ENCODE measurements at places on chromosomes 7 and 10. TPM values are rescaled to one million over a fixed set of nuclear protein-coding genes. Genes with fewer than 3 reads are reported as not detected.
A peak's percentile ranks its signal among the peaks of the same experiment; 100 is the strongest.

DNA sequence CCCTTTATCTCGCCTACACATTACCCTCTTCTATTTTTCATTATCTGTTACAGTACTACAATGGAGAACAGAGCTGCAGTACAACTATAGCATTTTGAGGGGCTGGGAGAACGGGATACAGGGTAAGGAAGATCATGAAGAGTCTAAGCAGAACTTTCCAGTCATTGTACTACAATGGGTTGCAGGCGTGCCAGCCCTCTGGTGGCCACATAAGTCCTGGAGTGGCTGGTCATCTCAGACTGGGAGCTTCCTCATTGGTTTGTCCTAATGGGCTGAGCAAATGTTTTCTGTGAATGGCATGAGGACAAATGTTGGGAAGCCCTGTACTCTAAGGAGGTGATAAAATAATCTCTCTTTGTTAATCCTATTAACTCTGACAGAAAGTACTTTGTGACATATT, 33.0 kb downstream of the TMEM106B start:
- peak; percentile 36 for DNase-seq

Gene EIF5AL1
- total RNA-seq = 0.28 TPM

- no peak for DNase-seq
Observed at GRCh38 chr7:151252961-151253711, 4.6 kb upstream of the SMARCD3 start.

Gene SFR1
- total RNA-seq = 8.9 TPM

Gene SEC61A2
- 9.5 TPM for total RNA-seq

Gene GFRA1
- total RNA-seq = 0.95 TPM

- DNase-seq = no peak
Observed at GRCh38 chr7:17787257-17787656, 153.0 kb downstream of the SNX13 start.

DNA sequence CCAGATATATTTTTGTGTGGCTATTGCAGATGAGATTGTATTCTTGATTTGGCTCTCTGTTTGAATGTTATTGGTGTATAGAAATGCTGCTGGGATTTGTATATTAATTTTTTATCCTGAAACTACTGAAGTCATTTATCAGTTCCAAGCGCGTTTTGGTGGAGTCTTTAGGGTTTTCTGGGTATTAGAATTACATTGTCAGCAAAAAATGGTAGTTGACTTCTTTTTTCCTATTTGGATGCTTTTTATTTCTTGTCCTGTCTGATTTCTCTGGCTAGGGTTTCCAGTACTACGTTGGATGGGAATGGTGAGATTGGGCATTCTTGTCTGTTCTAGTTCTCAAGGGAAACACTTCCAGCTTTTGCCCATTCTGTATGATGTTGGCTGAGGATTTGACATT, 415.5 kb upstream of the CHRM2 start:
- no peak for DNase-seq

Gene MSS51
- 3.5 TPM for total RNA-seq

Gene PTER
- 3.6 TPM for total RNA-seq

- DNase-seq = no peak
Observed at GRCh38 chr7:36198854-36199266, 45.8 kb downstream of the EEPD1 start.

GRCh38 chr10:33233635-33234034, 100.8 kb downstream of the NRP1 start:
- peak; percentile 96 for DNase-seq

GRCh38 chr10:122699796-122700455, at the start of gene C10orf120:
Gene C10orf120, minus strand, starts transcription at chr10:122699846. Its CDS starts 56 bp downstream, at chr10:122699790.
- no peak for DNase-seq

Gene BMPER
- 0.32 TPM for total RNA-seq

- DNase-seq = no peak
Observed at GRCh38 chr10:124322191-124322980, 96.3 kb downstream of the OAT start.

GRCh38 chr7:17234030-17234397, 64.4 kb upstream of the AHR start:
- no peak for DNase-seq

DNA sequence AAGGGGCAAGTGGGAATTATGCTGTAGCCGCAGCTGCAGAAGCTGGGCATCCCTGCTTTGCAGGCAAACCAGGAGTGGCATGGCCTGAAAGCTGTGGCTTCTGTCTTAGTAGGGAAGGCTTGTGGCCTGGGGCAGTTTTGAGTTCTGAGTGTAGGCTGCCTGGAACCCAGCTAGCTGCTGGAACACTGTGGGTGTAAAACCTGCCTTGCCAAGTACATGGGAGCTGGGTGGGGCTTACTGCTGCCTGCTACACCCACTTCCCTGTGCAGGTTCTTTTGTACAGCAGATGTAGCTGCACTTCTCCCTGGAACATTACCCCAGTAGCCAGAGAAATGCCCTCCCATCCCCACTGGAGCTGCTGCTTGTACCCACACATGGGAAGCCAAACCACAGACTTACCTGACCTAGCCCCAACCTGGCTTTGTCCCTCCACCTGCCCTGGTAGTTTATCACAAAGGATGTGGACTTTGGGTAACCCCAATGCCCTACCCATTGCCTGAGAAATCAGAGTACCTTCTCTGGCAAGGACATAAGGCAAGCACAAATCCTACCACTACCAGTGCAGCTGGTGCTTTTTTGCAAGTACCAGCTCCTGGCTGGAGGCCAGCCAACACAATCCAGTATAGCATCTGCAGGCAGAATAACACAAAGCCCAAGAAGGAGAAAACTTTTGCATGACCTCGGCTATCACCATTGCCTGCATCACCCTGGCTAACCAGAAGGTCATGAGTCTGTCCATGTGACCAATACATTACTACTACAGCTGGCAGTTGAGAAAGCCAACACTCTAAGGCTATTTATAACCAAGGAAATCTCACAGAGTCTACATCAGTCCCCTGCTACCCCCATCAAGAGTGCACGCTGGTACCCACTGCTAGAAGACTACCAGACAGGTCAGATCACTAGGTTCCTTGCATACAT, 26.5 kb upstream of the PPP1R3A start:
- no peak for DNase-seq

GRCh38 chr7:4782333-4783291, 7.2 kb downstream of the AP5Z1 start:
- no peak for DNase-seq

GRCh38 chr10:117441812-117442443, 66.7 kb upstream of the PDZD8 start:
- DNase-seq = no peak

GRCh38 chr10:15723803-15724202, 4.1 kb upstream of the ITGA8 start:
- DNase-seq = no peak

DNA sequence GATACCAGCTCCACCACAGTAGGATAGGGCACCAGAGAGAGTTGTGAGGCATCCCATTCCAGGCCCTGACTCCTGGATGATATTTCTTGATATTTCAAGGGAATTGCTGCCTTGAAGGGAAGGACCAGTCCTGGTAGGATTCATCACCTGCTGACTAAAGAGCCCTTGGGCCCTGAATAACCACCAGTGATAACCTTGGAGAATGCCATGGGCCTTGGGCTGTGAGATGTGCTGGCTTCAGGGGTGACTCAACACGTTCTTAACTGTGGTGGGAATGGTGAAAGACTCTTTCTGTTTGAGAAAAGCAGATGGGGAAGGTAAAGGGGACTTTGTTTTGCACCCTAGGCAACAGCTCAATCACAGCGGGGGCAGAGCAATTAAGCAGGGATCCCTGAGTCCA, 21.4 kb upstream of the ASZ1 start:
- DNase-seq = no peak

Gene TUBAL3
- not detected for total RNA-seq

DNA sequence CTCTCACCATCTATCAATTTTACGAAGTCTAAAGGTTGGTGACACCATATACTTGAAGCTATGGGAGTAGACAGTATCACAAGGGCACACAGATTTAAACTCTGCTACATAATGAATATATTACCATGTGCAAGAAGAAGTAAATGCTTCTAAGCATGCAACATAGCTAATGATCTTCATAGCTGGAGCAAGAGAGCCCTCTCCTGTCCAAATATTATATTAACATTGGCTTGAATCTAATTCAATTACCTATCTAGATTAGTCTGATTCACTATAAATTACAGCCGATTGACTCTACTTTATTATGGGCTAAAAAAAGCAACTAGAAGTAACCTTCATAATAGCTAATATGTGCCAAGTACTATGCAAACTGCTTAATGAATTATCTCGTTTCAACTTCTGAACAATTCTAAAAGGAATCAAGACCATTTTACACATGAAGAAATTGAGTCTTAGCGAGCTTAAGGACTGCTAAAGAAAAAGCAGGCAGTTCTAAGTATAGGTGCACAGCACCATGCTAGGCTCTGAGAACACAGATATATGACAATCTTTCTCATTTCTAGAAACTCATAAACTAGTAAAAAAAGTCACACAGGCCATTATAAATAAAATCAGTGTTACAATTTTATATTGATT, 21.9 kb downstream of the FRA10AC1 start:
- peak; percentile 77 for DNase-seq

GRCh38 chr7:16396766-16397500, 24.4 kb downstream of the CRPPA start:
- peak; percentile 2 for DNase-seq

DNA sequence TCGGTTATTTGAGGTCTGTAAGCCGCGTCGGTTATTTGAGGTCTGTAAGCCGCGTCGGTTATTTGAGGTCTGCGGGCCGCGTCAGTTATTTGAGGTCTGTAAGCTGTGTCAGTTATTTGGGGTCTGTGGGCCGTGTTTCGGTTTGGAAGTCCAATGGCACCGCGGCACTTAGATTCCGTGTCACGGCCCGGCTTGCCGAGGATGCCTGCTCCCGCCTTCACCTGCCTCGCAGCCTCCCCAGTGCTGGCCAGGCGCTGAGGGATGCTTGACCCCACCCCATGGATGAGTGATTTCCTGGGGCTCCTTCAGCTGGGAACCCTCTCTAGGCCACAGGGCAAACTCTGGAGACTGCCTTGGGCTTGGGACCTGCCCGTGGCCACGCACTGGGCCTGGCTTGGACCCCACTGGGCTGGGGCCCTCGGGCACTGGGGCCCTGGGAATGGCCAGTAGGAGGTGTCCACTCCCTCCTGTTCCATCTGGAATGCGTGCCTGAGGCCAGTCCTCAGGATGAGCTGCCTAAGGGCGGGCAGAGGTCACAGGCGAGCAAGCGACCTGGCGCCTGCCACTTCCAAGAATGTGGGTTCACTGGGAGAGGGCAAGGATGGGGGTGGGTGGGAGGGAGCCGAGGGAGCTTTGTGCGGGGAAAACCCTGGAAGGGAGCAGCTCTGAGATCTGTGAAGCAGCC, 25.6 kb downstream of the ADGRA1 start:
- DNase-seq = no peak

GRCh38 chr10:131020775-131021174, 290.7 kb downstream of the TCERG1L start:
- DNase-seq = no peak

DNA sequence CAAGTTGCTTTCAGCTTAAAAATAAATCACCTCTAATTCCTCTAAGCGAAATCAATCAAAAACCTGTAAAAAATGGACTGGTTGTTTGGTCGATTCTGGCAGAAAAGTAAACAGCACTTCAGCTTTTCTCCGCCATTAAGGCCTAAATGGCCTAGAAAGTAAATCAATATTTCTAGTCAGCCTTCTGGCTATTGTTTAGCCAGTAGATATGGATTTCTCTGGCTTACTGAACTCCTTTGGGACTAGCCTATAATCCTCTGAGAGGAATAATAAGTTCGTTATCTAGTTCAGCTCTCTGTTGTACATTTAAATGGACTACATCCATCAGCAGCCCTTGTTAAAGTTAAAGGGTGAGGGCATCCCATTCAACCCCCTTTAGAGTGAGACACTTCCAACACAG, 400.1 kb upstream of the ETV1 start:
- no peak for DNase-seq

Gene EMX2
- not detected for total RNA-seq

DNA sequence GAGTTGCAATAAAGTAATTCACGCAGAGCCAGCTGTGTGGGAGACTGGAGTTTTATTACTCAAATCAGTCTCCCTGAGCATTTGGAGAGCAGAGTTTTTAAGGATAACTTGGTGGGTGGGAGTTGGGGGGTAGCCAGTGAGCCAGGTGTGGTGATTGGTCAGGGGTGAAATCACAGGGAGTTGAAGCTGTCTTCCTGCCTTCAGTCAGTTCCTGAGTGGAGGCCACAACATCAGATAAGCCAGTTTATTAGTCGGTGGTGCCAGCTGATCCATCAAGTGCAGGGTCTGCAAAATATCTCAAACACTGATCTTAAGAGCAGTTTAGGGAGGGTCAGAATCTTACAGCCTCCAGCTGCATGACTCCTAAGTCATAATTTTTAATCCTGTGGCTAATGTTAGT, 3.3 kb upstream of the CYP51A1 start:
- no peak for DNase-seq

Gene TSPAN13
- 42.2 TPM for total RNA-seq

DNA sequence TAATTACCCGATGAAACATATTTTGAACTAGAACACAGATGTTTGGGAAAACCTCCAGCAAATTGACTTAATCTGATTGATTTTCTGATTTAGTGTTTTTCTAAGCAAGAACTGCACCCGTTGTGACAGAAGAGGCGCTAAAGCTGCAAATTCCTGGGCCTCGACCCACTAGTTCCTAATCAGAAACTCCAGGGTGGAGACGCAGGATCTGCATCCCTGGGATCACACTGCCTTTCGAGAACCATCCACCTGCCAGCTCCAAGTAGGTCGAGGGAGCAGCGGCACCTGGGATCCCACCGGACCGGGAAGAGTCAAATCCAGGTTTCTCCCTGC, 136.8 kb upstream of the CDCA7L start:
- no peak for DNase-seq

Gene ADCY1
- total RNA-seq = 1.6 TPM

DNA sequence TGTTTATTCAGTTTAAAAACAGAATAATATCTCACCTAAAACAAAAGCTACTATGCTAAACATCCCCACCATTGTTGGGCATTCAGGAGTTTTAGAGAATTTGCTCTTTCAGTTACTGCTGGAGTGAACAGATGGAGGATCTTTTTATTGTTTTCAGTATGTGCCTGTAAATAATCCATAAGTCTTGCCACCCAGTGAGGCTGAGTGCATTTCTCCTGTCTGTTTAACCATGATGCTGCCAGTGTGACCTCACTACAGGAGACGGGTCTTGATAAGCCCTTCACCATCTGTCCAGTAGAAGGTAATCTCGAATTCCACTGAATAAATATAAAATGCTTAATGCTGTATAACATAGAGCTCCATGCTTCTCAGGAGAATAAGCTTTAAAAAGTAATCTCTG, 430.9 kb downstream of the POM121L12 start:
- DNase-seq = no peak

- DNase-seq = no peak
Observed at GRCh38 chr10:132906106-132906505, 36.3 kb downstream of the CFAP46 start.

DNA sequence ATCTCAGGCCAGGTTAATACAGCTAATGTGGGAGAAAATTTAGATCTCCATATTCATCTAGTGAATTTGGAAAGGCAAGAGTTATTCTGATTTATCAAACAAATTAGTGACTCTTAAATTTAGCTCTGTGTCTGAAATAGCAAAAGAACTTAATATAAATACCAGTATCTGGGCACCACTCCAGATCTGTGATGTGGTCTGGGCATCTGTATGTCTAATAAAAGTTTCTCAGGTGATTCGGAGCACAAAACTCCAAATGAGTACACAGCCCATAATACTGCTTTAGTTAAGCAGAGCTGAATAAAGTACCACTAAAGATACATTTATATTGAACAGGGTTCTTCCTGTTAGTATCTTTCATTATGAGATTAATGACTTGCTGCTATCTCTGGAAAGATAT, 261.4 kb downstream of the BAMBI start:
- DNase-seq = no peak

All from endothelial cell of umbilical vein (primary cell).